ENCODE measurements at places on chromosomes 3 and 15.

DNA sequence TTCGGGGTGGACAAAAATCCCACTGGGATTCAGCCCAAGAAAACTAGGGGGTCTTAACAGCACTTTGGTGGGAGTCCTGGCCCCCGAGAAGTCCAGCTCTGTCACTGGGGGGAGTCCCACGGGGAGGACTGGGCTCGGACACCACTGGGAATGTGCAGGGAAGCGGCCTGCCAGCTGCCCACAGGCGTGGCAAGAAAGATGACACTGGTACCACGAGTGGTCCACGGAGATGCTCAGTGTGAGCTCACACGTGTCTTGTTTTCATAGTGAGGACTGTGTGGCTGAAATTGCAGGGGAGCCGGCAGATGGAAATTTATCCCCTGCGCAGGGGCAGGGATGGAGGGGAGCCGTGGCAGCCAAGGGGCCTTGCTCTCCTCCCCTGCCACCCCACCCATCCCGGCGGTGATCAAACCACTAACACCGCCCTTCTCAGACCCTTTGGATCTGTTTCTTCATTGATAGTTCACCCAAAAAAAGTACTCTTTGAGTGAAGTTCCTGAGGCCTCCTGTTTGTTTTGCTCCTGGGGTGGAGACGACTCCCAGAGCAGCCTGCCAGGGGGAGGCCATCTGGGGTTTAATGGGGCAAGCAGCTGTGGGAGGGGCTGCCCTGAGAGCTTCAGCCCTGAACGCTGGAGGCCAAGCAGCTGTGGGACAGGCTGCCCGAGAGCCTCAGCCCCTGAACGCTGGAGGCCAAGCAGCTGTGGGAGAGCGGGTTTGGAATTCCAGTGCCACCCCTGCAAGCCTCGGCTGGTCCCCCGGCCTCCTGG lies 130.9 kb downstream of the LRRK1 start:
- DNase-seq = no peak

GRCh38 chr3:146283781-146284445 lies 33.0 kb upstream of the PLSCR4 start:
- no peak for DNase-seq

DNA sequence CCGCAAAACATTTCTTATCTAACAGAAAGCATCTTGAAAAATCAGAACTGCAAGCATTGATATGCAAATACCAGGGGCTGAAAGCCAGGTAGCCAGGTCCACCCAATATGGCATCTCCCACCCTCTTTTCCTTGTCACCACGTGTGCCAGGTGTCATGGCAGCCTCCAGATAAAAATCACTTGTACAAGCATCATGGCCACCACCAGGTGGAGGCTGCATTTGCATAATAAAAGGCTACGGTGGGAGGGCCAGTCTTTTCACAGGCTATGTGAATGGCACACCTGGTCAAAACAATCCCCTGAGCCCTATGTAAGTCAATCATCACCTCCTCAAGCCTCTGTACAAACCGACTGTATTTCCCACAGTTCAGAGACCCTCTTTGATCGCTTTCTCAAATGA lies 1233.1 kb upstream of the ALCAM start:
- DNase-seq = no peak

- no peak for DNase-seq
Measured at GRCh38 chr3:184693011-184693975, 18.6 kb downstream of the MAGEF1 start.

DNA sequence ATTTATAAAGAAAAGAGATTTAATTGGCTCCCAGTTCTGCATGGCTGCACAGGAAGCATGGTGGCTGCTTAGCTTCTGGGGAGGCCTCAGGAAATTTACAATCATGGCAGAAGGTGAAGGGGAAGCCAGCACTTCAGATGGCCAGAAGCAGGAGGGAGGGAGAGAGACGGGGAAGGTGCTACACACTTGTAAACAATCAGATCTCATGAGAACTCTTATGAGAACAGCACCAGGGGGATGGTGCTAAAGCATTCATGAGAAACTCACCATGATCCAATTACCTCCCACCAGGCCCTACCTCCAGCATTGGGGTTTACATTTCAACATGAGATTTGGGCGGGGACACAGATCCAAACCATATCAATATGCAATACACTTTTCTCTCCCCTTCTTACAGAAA lies 73.7 kb downstream of the ECT2 start:
- DNase-seq = no peak

DNA sequence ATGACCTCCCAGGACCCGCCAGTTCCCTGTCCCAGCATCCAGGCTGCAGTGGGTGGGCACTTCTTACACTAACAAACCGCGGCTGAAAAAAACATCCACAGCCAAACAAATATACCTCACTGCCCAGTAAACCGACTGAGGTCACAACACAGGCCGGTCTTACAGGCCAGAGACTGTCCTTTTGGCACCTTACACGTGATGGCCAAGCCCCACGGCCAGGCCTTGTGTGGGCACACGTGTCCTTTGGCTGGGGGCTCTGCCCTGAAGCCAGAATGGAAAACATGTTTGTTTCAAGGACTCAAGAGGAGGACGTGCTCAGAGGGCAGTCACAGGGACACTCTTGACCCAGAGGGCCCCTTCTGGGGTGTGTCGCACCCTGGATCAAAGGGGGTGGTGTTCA lies 9.8 kb downstream of the SLC38A3 start:
- no peak for DNase-seq

- DNase-seq = no peak
Measured at GRCh38 chr3:24899901-24900603, 405.4 kb upstream of the THRB start.

- DNase-seq = no peak
Measured at GRCh38 chr3:156353563-156353962, 201.4 kb downstream of the SSR3 start.

- no peak for DNase-seq
Measured at GRCh38 chr15:85430406-85431204, 50.2 kb downstream of the AKAP13 start.

GRCh38 chr3:71549951-71550350 lies 33.6 kb downstream of the FOXP1 start:
- no peak for DNase-seq

- DNase-seq = no peak
Measured at GRCh38 chr15:92463826-92464225, 70.1 kb downstream of the ST8SIA2 start.

DNA sequence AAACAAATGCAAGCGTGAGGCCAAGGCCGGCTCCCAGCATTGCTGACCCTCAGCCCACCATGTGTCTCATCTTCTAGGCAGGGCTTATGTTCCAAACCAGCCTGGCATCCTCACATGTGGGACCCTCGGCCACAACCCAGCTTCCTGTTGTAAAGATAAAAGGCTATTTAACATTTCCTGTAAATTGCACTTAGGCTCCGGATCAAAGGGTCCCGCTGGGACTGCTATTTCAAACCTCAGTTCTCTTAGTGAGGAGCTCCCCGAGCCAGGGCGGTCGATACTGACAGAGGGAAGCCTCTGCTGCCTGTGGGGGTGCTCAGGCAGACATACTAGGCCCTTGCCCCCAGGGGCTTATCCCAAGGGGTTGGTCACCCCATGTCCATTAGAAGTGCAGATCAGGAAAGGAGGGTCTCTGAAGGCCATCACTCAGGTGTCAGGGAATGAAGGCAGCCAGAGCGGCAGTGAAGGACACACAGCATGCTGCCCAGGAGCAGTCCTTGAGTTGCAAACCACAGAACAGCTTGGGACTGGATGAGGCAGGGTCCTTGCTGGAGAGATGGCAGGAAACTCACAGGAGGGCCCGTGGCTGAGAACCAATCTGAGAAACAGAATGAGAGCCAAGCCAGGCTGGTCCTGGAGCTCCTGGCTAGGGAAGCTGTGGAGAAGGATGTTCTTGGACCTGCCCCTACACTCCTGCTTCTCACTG lies 239.9 kb downstream of the TLE3 start:
- peak; percentile 36 for DNase-seq
